Mesothelial cell of epicardium (in vitro differentiated cells): ENCODE measurements at places on chromosomes 7 and 10. TPM values are rescaled to one million over a fixed set of nuclear protein-coding genes. Genes with fewer than 3 reads are reported as not detected.
A peak's percentile ranks its signal among the peaks of the same experiment; 100 is the strongest.

The TRIM74 gene
- total RNA-seq = 1.7 to 2.3 TPM (median 1.9 TPM) in 3 replicates

The PLAU gene
- 3.4 to 5.1 TPM (median 4.7 TPM) in 3 replicates for total RNA-seq

The SLC18A3 gene
- 0.18 to 0.34 TPM (median 0.18 TPM) in 3 replicates for total RNA-seq

The AKR1C8 gene
- total RNA-seq = not detected in 3 replicates

The GRB10 gene
- total RNA-seq = 52.4 to 59.2 TPM (median 56.1 TPM) in 3 replicates

The DGKI gene
- total RNA-seq = 1.7 to 2.2 TPM (median 2.0 TPM) in 3 replicates

The PNLIPRP1 gene
- total RNA-seq = not detected in 3 replicates

The AGAP6 gene
- total RNA-seq = 22.3 to 23.2 TPM (median 23.0 TPM) in 3 replicates

The NEBL gene
- total RNA-seq = 13.0 to 13.7 TPM (median 13.0 TPM) in 3 replicates

The GDF10 gene
- 1.7 to 2.1 TPM (median 1.8 TPM) in 3 replicates for total RNA-seq

The NYAP1 gene
- total RNA-seq = 8.2 to 8.5 TPM (median 8.4 TPM) in 3 replicates

The PDE6C gene
- total RNA-seq = not detected in 3 replicates

The OR9A2 gene
- 0.29 to 0.42 TPM (median 0.33 TPM) in 3 replicates for total RNA-seq

The EIF4EBP2 gene
- total RNA-seq = 71.1 to 72.3 TPM (median 71.4 TPM) in 3 replicates

DNA sequence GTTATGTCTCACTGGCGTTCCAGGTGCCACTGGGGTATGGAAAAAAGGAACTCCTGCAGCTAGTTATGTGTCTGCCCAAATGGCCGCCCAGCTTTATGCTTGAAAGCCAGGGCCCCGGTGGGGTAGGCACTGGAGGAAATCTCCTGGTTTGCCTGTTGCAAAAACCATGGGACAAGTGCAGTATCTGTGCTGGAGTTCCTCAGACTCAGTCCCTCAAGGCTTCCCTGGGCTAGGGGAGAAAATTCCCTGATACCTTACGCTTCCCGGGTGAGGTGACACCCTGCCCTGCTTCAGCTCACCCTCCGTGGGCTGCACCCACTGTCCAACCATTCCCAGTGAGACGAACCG is 90.3 kb upstream of the CDK6 start:
- no peak for DNase-seq

DNA sequence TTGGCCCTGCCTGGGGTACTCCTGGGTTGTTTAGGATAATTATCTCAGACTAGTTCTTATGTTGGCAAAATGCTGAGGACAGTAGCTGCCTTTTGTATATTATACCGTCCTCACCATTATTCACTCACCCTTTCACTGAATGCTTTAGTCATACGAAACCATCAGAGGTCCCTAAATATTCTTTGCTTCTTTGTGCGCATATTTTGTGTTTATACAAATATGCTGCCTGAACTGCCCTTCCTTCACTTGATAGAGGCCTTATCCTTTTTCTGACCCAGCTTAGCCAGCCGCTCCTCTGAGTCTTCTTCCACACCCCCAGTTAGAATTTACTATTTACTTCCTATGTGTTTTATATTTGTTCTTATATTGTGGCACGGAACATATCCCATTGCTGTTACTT is 70.2 kb upstream of the OSBPL3 start:
- no peak for DNase-seq

DNA sequence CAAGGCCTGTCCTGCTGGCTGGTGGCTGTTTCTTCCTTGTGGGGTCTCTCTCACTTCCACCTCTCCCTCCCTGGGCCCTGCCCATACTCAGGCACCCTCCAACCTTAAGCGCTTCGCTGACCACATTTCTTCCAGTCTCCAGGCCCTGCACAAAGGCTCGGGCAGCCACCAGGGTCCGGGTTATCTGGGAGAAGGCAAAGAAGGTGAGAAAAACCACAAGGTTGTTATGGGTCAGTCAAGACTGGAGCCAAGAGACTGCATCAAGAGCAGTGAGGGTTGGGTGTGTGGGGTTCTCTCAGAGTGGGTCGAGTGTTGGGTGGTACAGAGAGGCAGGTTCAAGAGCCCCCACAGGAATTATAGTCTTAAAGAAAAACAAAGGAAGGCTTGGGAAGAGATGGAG is 2.6 kb downstream of the GPC2 start:
- DNase-seq = no peak

DNA sequence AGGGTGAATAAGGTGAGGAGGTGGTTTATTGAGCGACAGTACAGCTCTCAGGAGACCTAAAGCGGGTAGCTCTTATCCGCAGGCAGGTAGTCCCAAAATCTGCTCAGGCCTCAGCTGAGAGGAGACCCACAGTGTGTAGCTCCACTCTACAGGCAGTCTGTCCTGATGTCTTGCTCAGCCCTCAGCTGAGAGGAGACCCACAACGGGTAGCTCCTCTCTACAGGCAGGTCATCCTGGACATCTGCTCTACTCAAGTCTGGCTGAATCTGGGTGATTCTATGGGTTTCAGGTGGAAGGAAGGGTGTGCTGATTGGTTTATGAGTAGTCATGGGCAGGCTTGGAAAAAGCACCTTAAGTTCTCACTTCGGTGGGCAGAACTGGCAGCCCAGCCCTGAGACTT is 55.6 kb upstream of the ABCB5 start:
- no peak for DNase-seq

DNA sequence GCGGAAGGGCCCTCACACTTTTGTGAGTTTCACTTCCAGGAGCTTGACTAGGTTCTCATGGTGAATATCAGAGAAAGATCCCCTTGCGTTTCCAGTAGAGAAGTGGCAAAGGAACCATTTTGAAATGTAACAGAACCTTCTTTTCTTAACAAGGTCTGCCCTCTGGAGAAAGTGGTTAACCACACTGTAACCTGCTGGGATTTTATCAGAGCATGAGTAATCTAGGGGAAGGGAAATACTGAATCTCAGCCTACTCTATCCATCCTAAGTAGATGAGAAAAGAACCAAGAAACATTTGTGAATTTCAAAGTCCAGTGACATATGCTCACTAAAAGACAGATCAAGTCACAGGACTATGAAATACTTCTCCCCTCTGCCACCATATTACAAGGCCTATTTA is 235.5 kb downstream of the ZEB1 start:
- no peak for DNase-seq

- no peak for DNase-seq
These were observed 4.0 kb downstream of the GPR15LG start for GRCh38 chr10:84177541-84178141.

GRCh38 chr10:109166935-109167334 is 756.4 kb downstream of the XPNPEP1 start:
- DNase-seq = no peak

DNA sequence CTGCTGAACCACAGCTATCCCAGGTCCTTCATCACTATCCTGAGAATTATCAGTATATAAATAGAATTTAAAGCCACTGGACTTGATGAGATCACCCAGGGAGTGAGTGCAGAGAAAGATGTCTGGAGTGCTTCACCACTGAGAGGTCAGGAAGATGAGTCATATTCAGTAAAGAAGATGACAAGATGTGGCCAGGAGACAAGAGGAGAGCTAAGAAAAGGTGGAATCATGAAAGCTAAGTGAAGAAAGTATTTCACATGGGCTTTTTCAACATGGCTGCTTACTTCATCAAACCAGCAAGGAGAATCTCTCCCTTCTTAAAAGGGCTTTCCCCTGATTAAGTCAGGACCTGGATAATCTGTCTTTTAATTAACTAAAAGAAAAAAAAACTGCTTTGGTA is 9.1 kb upstream of the PRKAR2B start:
- DNase-seq = no peak

DNA sequence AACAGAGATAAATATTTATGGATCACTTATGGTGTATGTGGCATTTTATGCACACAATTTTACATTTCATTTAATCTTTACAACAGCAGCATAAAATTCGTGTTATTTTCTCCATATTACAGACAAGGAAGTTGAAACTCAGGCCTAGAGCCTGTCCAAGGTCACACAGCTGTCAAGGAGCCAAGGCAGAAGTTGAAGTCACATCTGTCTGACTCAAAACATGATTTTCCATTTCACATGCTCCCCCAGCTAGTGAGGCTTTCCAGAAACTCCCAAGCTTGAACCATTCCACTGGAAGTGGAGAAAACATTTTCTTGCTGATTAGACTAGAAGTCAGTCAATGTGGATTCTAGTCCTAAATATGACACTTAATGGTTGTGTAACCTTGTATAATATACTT is 110.5 kb downstream of the HECTD2 start:
- no peak for DNase-seq

DNA sequence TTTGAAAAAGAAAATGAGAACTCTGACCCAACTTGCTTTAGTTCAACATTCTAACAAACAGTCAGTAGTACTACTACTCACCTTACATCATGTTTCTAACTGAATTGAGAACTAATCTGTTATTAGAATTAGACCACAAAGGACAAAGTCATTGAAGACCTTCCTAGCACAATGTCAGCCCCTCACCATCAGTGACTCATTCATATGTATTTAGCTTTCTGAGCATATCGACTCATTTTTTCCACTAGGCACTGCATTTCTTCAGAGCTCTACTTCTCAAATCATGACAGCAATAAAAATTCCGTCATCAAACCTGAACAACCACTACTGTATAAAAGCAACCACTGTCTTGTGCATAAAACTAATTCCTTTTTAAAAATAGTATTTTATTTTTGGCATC is 4.4 kb upstream of the LRRN3 start:
- no peak for DNase-seq

DNA sequence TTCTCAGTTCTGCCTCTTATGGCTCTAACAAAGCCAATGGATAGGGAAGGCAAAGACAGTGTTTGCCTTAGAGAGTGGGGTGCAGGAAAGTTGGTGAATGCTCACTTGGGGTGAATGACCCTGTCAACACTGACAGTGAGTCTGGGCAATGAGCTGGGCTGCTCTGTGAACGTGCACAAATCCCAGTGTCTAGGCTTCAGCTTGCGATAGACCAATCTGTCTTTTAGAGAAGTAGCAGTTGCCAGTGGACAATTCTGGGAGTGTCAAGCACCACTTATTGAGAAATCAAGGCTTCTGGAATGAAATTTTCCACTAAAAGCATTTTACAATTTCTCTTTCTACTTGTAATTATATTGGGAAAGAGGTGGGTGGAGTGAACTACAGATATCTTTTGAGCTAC is 141.4 kb downstream of the HERPUD2 start:
- peak; percentile 6 for DNase-seq

GRCh38 chr10:98320486-98321185 is 52.6 kb upstream of the LOXL4 start:
- no peak for DNase-seq

- no peak for DNase-seq
These were observed 84.9 kb upstream of the AGK start for GRCh38 chr7:141466151-141466904.

DNA sequence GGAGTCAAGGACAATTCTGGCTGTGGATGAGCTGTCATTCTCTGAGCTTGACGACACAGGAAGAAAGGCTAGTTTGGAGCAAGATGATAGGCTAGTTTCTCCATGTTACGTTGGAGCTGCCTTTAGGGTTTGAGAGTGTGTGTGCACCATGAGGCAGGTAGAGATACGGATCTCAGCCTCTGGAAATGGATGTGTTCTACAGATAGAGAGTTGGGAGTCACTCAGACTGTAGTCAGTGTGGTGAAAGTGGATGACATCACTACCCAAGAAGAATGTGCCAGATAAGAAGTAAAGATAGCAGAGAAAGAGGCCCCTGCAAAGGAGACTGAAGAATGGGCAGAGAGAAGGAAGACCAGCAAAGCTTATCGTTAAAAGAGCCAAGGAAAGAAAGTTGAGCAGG is 42.4 kb downstream of the PNLIPRP3 start:
- no peak for DNase-seq

DNA sequence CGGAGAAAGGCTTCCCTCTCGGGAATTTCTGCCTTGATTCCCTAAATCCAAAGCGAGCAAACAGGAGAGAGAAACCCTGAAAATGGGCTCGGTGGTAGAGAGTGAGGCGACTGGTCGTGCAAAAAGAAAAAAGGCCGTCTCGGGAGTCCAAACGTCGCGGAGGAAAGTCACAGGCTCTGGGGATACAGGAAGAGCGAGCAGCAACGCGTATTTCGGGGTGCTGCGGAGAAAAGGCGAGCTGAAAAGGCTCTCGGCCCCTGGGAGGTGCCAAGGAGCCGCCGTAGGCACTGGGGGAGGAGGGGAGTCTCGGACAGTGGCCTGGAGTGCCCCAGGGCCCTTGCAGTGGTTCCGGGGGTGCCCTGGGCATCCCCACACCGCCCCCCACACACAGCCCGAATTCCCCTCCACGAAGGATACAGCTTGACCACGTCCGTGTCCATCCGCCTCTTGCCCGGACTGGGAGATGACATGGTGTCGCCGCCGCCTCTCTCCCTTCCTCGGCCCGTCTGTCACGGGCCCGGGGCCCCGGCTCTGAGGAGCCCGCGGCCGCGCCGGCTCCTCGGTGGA is 591 bp downstream of the UBE2H start:
- peak; percentile 49 for DNase-seq

- no peak for DNase-seq
These were observed 24.9 kb upstream of the CARD11 start for GRCh38 chr7:3068530-3068929.

DNA sequence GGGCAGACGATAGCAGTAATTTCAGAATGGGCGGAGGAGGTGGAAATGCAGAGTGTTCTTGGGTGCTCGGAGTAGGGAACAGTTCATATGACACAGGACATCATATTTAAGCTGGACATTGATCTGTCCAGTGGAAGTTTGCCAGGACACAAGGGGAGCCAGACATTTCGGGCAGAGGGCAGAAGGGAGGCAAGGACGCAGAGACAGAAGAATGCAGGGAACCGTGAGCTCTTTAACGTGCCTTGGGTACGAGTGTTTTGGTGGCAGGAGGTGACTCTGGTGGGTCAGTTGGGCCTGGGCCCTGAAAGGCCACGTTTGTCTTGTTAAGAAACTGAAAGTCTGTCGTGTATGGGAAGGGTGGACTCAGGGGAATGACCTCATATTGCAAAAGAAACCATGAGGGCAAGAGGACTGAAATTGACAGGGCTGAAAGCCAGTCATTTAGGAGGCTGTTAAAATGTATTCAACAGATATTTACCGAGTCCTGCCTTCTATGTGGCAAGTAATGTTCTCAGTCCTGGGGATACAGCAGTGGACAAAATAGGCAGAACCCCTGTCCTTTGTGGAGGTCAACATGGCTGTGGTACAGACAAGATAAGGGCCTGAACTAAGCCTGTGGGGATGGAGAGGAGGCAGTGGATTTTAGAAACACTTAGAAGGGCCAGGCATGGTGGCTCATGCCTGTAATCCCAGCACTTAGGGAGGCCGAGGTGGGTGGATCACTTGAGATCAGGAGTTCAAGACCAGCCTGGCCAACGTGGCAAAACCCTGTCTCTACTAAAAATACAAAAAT is 2.2 kb downstream of the OPTN start:
- no peak for DNase-seq
